SW 1271 (cell line): ENCODE measurements at places on chromosomes 5 and 9.

GRCh38 chr5:159048298-159048697 lies 51.4 kb downstream of the EBF1 start:
- no peak for DNase-seq

DNA sequence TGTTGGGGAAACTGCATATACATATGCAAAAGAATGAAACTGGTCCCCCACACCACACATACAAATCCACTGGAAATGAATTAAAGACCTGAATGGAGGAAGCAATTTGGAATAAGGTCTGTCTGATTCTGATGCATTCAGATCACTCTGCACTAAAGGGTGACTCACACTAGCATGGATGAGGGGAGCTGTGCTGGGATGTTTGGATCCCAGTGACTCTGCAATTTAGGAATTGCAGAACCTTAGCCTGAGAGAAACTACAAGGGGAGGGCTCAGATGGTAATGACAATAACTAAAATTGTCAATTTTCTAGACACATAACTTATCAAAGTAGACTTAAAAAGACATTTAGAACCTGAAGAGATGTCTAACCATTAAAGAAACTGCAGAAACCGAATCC lies 312.0 kb downstream of the CDK5RAP2 start:
- no peak for DNase-seq

DNA sequence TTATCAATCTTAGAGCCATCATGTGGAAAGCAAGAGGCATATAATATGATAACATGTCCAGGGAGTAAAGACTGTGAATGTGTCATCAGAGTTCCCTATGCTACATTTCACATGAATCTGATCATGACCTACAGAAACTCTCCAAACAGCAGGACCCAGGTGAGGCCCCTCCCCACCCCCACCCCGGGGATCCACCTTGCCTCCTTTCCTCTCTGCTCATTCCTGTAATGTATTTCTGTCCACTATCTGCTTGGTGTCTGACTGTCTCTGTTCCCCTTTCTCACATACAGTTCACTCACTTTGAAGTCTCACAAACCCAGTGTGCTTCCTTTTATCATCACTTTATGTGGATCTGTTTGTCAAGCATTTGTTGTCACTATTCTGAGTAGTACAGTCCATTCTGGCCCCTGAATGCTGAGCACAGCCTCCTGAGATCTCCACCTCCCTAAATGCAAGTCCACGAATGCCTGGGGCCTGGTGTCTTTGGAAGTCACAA lies 76.4 kb upstream of the SMARCA2 start:
- no peak for DNase-seq

DNA sequence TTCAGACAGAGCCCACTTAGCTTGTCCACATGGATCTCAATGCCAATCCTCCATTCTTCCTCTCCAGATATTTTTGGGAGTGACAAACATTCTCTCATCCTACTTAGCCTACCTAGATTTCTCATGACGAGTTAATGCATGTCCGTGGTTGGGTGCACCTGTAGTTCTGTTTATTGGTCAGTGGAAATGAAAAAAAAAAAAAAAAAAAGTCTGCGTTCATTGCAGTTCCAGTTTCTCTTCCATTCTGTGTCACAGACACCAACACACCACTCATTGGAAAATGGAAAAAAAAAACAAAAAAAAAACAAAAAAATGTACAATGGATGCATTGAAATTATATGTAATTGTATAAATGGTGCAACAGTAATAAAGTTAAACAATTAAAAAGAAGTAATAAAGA lies 59.0 kb downstream of the BASP1 start:
- DNase-seq = no peak

DNA sequence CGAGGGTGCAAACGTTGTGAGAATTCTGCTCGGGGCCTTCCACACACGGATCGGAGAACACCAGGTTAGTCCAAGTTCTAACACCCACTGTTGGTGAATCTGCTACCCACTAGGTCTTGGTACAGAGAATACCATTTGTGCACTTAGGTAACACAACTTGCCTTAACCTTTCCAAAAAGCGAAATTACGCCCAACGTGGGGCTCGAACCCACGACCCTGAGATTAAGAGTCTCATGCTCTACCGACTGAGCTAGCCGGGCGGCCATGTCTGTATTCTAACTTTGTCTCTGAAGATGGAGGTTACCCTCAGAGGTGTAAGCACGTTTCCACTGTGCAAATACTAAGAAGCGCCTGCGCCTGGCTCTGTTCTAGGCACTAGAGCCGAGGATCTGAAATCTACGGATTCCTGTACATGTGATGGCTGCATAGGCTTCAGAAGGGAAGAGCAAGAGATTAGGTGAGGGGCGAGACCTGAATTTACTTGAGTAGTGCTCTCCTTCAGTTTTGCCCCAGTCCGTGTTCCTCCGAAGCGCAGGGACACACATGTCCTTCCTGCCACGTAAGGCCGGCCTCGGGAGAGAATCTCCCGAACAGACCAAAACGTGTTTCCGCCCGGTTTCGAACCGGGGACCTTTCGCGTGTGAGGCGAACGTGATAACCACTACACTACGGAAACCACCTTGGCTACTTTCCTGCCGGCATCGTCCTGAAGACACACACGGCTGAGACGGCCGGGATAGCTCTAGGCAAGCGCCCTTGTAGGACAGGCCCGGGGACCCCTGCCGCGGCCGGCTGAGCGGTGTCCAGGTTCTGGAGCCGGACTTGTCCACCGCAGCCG lies 1.1 kb upstream of the TRIM41 start:
- no peak for DNase-seq

- DNase-seq = no peak
Observed at GRCh38 chr9:106616851-106617345, 246.1 kb upstream of the ZNF462 start.

DNA sequence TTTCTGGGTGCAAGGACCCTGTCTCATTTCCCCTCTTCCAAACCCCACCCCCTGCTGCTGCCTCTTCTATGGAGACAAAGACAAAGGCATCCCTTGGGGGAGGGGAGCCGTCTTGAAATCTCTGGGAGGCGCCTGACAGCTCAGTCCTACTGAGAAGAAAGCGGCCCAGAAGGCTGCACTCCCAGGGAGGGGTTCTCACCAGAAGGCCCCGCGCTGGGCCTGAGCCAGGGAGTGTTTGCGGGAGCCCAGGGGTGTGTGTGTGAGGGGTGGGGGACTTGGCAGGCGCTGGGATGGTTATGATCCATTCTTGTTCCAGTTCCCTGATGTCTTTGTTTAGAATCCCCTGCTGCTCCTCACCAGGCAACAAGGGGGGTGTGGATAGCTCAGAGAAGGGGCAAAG lies 45.7 kb upstream of the ALDH1B1 start:
- DNase-seq = no peak

DNA sequence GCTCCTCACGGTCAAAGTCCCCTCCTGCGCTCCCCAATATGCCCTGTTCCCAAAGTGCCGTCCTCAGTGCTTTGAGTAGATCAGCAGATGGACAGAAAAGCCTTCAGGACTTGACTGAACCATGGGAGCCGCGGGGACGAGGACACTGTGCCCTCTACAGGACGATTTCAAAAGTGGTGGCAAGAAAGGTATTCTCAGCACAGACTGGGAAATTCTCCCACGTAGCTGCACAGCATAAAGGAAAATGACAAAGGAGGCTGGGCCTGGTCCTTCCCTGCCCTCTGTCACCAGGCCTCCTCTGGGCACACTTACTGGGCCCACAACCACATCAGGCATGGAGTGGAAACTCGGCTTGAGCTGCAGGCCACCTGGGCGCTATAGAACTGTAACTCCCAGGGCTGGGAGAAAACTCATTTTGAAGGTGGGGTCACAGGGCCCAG lies 16.7 kb upstream of the MTMR12 start:
- peak; percentile 64 for DNase-seq

- no peak for DNase-seq
Observed at GRCh38 chr9:121646992-121647391, 4.4 kb upstream of the DAB2IP start.

DNA sequence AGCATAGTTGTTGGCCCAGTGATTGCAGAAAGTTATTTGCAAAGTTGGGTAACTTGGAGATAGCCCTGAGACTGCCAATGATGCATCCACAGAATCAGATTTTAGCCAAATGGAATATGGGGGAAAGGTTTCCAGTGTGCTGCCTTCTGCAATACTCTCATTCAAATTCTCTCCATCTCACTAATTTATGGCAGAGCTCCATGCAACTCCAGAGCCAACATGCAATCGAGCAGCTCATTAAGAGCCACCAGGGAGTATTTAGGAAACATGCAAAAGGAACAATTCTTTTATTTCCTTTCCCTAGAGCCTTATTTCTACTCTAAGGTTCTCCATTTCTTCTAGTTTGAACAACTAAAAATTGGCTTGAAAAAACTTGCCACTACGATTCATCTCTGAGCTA lies 135.9 kb upstream of the MARCHF11 start:
- DNase-seq = no peak

DNA sequence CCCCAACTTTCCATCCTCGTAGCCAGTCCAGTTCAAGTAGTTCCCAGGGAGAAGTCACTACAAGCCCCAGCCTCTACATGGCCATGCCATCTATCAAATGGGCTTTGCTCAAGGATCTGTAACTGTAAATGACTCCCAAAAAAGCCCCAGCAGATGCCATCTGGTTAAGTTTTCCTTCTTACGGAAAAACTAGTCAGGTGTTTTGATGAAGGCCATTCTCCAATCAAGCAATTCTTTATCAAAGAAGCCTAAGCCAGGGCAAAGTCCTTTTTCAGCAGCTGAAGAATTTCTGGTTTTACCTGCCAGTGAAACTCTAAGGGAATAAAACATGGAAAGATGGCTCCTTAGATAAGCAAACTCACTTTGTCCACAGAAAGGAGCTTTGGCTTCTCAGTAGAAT lies 21.9 kb upstream of the ZNF622 start:
- no peak for DNase-seq

DNA sequence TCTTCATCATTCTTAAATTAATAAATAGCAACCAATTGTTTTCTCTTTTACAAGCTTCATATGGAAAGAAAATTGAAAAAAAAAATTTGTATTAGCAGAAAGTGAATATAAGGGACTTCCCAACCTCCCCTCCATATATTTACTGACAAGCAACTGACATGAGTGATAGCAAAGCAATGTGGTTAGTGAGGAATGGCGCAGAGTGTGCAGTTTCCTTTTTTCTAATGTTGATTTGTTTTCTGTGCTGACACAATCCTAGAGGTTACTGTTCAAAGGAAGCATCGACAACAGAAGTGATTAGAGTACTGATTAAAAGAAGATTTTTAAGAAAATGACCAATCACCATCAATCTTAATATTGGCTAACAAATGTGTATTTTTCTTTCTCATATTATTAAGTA lies 1.7 kb upstream of the PTGER4 start:
- DNase-seq = no peak

DNA sequence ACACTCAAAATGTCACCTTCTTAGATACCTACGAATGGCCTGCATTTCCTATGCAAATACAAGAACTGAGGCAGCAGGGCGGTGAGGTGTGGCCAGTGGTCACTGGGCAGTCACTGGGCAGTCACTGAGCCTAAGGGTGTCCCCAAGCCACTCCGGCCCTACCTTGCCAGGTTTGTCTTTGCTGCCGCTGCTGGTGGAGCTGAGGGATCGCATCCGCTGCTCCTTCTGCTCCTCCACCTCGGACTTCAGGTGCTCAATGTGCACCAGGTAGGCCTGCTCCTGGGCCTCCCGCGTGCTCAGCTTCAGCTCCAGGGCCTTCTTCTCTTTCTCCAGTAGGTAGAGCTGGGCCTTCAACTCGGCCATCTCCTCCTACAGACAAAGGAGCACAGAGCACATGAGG lies 72.3 kb downstream of the DCP2 start:
- no peak for DNase-seq

DNA sequence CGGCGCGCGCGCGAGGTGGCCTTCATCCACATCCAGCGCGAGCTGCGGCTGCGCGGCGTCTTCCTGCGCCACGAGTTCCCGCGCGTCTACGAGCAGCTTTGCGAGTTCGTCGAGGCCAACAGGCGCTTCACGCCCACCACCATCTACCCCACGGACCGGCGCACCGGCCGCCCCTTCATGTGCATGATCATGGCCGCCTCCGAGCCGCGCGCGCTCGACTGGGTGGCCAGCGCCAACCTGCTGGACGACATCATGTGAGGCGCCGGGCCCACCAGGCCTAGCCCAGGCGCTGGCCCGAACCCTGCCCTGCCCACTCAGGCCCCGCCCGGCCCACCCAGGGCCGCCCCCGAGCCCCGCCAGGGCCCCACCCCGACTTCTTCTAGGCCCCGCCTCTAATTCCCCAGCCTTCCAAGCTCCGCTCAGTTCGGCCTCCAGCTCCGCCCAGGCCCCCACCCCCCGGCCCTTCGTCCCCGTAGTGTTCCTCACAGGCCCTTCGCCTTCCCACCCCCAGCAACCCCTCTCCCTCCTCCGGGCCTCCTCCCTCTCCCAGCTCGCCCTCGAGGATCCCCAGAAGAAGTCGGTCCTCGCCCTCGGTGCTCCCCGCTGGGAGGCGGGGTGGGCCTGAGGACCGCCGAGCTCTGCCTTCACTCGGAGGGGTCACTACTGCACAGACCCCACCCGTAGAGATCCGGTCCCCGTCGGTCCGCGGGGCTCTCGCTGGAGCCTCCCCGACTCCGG lies 2.0 kb upstream of the PHPT1 start:
- DNase-seq = peak; percentile 26

- DNase-seq = no peak
Observed at GRCh38 chr9:69295872-69296552, 29.0 kb upstream of the ENTREP1 start.
